ENCODE measurements at places on chromosomes 16 and 17.

DNA sequence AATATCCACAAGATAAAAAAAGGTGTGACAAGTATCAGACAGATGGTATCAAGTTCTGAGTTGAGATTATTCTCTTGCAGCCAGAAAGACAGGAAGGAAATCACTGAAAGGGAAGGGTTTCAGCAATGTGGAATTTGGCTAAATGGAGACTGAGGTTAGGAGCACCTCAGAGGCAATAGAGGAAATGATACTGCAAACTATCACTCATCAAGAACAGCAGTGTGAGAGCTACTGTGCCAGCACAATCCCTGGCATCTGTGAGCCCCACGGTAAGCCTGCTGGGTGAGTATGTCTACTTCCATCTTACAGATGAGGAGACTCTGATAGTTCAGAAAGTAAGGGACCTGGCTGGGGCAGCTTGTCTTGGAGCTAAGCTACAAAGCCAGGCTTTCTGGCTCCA, 162.0 kb downstream of the SALL1 start:
- no peak for DNase-seq

- no peak for DNase-seq
Measured at GRCh38 chr17:18115517-18115916, 7.0 kb downstream of the MYO15A start.

DNA sequence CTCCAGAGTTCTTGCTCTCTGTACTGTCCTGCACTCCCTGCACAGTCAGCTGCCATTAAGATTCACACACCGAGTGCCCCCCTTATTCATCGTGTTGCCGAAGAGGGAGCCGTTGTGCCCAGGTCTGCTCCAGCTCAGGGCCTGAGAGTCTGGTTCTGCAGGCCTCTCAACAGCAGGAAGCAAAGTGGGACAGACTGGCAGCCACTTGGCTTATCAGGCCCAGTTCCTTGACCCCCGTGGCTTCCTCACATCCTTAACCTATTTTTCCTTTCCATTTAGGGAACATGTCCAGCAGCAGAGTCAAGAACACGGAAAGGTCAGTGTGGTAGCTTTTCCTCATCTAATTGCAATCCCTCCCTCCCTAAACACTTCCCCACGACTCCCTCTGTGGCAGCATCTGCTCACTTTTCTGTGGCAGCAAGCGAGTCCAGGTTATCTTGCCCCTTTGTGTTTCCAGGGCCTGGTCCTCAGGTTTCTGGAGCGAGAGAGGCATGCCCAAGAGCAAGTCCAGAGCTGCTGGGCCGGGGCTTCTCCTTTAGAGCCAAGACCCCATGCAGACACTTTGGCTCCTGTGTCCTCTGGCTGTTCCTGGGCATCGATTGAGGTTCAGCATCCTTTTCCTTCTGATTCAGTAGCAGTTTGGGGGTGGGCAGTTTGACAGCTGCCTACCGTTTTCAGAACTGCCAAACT, 22.1 kb upstream of the ADAM11 start:
- no peak for DNase-seq

GRCh38 chr17:74859459-74860228, at the start of gene GRIN2C:
Gene GRIN2C, minus strand, starts transcription at chr17:74859885. Its CDS starts 4,793 bp downstream, at chr17:74855092.
- DNase-seq = no peak

- DNase-seq = no peak
Measured at GRCh38 chr16:84228256-84228838, 11.5 kb downstream of the KCNG4 start.

DNA sequence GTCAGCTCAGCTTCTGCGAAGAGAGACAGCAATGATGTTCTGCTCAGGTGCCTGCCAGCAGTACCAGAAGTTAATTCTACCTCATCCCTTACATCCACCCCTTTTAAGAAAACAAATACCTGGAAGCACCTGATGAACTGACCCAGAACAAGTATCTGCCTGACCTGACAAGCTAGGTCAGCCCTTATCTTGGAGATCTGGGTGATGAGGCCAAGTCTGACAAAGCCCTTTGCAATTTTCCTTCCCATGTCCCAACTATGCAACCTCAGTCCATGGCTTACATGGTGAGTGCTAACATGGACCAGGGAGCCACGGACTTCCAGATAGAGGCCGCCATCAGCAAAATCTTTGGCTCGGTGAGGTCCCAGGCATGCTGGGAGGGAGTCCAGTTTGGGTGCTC, 3.6 kb downstream of the ACADVL start:
- DNase-seq = no peak

GRCh38 chr17:29390851-29391631, 878 bp downstream of the TAOK1 start:
- DNase-seq = no peak

GRCh38 chr16:67426950-67427349, 4.0 kb upstream of the HSD11B2 start:
- DNase-seq = no peak

- no peak for DNase-seq
Measured at GRCh38 chr17:65656390-65657250, 95.2 kb upstream of the AXIN2 start.

DNA sequence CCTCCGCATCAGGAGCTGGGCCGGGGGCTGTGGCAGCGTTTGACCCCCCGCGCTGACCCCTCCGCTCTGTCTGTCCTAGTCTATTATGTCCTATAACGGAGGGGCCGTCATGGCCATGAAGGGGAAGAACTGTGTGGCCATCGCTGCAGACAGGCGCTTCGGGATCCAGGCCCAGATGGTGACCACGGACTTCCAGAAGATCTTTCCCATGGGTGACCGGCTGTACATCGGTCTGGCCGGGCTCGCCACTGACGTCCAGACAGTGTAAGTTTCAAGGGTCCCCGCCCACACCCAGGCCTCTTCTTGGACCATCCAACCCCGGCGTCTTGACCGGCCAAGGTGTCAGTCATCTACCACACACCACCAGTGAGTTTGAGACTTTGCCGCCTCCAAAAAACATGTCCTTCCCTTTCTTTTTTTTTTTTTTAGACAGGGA, 548 bp downstream of the PSMB3 start:
- DNase-seq = no peak
